Anterior cingulate cortex (tissue), 58 donors: ENCODE measurements at places on chromosomes 16 and 17.
A peak's percentile ranks its signal among the peaks of the same experiment; 100 is the strongest.

DNA sequence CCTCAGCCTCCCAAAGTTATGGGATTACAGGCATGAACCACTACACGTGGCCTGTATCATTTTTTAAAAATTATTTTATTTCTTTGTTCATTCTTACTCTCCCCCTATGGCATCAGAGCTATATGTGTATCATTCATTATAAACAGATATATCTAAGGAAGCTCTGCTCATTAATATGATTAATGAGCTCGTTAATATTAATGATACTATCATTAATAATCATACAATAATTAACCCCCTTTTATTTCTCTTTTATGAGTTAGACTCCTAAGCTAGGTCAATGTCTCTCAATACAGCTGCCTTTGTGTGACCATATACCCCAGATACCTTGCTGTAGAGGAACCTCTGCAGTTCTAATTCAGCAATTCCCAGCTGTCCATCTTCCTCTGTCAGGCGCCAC, 4.5 kb upstream of the RSKR start:
- DNase-seq, result no peak

- peak; percentile 38 for DNase-seq
Observed at GRCh38 chr17:57986841-57987580, 1.0 kb downstream of the VEZF1 start.

- DNase-seq, result no peak
Observed at GRCh38 chr16:72952811-72953271, 95.1 kb downstream of the ZFHX3 start.

GRCh38 chr16:3458852-3459361, 15.4 kb downstream of the NAA60 start:
- DNase-seq, result no peak

GRCh38 chr17:74010903-74011302, 192.6 kb upstream of the RPL38 start:
- DNase-seq, result no peak

DNA sequence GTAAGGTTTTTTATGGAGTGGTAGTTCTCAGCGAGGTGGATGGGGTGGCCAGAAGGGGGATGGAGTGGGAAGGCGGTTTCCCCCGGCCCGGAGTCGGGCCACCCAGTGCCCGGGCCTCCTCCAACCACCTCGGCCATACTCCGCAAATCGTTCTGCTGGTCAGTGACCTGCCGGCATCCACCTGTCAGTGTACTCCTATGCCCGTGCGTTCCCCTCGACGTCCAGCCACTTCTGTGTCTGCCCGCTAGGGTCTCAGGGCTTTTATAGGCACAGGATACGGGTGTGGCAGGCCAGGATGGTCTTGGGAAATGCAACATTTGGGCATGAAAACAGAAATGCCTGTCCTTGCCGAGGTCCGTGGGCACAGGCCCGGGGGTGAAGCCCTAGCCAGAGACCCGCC, 19.3 kb upstream of the ASGR2 start:
- DNase-seq, result no peak

DNA sequence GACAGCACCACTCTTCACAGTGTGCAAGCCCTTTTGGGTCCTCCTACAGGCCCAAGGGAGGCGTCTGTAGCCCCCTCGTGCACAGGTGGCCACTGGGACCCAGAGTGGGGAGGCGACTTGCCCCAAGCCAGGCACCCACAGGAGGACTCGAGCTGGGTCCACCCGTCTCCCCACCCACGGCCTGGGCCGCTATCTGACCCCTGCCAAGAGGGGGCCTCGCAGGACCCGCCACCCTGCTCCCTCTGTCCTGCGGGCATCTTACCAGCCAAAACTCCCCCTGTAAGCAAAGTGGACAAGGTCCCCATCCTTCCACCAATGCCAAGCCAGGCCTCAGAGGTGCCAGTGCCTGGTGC, 31.1 kb downstream of the CNGB1 start:
- DNase-seq, result no peak

- no peak for DNase-seq
Observed at GRCh38 chr17:70217571-70217970, 48.2 kb downstream of the KCNJ2 start.

DNA sequence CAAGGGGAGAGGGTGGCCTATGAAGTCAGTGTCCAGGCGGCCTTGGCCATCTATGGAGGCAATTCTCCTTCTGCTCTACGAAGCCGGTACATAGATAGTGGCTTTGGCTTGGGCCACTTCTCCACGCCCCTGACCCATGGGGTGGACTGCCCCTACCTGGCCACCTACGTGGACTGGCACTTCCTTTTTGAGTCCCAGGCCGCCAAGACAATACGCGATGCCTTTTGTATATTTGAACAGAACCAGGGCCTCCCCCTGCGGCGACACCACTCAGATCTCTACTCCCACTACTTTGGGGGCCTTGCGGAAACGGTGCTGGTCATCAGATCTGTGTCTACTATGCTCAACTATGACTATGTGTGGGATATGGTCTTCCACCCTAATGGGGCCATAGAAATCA, 17.3 kb downstream of the AOC3 start:
- DNase-seq, result no peak

GRCh38 chr17:67212231-67212630, 32.8 kb downstream of the HELZ start:
- DNase-seq, result no peak

GRCh38 chr17:76736349-76737081, 616 bp downstream of the SRSF2 start:
- peak; percentile 59 for DNase-seq

DNA sequence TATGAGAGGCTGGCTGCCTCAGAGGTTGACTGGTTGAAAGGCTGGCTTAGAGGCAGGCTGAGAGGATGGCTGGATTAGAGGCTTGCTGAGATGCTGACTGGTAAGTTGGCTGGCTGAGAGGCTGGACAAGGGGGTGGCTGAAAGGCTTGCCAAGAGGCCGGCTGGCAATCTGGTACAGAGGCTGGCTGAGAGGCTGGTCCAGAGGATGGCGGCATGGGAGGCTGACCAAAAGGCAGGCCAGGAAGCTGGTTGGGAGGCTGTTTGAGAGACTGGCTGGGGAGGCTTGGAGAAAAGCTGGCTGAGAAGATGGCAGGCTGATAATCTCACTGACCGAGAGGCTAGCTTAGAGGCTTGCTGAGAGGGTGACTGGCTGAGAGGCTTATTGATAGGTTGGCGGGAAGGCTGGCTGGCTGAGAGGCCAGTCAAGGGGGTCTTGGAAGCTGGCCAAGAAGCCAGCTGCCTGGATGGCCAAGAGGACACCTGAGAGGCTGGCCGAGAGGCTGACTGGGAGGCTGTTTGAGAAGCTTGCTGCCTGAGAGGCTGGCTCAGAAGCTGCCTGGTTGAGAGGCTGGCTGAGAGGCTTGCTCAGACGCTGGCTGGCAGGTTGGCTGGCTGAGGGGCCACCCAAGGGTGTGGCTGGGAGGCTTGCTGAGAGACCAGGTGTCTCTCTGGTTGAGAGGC, 34.2 kb upstream of the ACSM2B start:
- no peak for DNase-seq

DNA sequence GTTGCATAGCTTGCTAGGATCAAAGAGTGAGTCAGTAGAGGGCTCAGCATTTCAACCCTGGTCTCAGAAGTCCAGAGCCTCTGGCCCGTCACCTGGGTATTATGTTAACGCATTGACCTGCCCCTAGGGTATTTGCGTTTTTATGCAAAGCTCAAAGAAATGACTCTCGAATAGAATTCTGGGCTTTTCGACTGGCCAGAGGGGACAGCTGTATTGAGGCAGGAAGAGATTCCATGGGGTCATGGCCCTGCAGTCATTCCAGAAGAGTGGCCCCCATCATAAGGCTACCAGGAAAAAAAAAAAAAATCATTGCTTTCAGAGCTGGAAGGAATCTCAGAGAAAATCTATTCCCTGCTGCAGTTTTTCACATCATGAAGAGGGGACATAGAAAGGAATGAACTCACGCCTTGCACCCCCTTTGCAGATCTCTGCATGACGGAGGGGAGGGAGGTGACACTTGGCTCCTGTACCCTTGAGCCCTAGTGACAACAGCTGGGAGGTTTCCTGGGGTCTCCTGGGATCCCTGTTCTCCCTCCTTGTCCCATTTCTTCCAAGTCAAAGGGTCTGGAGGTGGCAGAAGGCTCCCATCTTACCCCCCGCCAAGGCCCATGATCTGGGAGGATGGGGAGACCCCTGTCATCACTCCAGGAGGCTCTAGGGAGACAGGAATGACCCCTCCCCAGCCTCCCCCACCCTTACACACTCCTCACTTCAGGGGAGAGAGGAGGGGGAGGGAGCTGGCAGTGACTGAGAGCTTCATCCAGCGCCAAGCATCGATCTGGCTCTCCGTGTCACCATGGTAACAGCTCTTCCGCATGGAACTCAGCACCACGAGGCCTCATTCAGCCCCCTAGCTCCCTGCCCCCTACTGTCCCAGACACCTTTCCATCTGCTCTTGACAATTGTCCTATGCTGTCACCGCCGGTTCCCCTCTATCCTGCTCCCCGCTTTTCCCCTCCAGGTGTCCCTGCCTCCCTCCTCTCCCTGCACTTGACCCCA, 35.8 kb downstream of the GP2 start:
- no peak for DNase-seq

DNA sequence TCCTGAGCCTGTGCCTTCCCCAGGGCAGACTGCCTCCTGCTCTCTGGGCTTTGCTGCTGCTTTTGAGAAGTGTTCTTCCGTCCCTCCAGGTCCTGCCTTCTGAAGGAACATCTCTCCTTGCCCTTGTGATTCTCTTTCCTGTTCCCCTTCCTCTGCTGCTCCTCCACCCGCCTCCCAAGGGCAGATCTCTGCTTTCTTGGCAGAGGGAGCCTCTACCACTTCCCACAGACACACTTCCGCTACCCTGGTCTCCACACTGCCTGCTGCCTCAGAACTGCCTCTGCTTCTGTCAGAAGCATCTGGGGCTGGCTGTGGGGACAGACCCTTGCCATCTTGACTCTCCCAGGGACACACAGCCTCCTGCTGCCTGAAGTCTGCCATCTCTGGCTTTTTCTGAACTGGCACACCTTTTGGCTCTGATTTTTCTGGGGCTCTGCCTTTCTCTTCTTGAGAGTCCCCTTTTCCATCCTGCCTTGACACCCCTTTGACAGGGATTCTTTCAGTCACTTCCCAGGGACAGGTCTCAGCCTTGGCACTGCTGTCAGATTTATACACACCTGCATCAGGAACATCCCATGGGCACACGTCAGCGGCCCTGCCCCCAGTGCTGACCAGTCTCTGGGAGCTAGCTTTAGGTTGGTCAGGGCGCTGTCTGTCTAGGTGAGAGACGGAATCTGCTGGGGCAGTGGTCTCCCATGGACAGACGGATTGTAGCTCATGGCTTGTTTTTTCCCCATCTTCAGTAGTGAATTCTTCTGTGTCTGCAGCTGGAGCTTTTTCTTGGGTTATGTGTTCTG, 16.6 kb downstream of the GPR179 start:
- DNase-seq, result no peak

DNA sequence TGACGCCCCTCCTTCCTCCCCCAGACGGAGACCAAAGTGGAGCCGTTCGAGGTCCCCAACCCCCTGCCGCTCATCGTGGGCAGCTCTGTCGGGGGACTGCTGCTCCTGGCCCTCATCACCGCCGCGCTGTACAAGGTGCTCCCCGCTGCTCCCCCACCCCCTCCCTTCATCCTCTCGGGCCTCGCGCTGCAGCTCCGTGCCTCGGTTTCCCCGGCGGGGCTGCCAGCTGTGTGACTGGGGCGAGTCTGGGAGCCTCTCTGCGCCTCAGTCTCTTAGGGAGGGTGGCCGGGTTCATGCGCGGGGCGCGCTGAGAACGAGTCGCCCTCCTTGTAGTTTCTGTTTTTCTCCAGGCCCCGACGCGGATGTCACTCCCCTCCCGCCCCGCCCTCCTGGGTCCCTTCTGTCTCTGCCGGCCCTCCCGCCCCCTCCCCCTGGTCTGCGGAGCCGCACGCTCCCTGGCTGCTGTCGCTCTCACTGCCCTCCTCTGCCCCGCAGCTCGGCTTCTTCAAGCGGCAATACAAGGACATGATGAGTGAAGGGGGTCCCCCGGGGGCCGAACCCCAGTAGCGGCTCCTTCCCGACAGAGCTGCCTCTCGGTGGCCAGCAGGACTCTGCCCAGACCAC, 23.7 kb upstream of the ITGAX start:
- no peak for DNase-seq

DNA sequence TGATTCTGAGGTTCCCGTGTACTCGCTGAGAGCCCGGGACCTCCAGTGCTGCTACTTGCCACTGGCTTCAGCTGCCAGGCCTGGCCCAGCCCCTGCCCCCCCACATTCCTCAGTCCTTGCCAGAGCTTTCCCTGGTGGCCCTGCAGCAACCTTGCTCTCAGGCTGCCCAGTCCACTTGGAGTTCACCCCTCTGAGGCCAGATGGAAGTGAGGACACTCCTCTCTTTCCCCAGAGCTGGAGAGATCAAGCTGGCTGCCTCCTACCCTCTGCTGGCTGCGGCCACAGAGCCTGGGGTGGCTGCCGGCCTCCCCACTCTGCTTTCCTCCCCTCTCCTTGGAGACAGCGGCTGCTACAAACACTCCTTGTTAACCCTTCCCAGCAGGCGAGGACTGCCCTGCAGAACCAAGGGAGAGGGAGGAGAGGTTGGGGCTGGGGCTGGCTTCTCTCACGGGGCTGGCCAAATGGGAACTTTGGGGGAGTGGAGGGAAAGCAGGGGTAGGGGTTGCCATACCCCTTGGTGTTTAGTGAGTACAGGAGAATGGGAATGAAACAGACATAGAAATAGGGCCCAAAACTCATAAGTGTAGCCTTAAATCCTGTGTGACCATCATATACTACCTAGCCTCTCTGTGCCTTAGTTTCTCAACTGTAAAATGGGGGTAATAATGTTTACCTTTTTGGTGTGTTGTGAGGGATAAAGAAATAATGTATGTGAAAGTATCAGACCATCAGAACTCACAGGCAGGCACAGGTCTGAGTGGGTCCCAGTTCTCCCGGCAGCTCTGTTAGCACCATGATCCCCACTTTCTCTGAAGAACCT, at the start of gene GAS2L2:
Gene GAS2L2 (minus strand): TSS at position 295 of the 820 bp plus-strand sequence. CDS start 389 bp downstream, outside the sequence.
- DNase-seq, result no peak

DNA sequence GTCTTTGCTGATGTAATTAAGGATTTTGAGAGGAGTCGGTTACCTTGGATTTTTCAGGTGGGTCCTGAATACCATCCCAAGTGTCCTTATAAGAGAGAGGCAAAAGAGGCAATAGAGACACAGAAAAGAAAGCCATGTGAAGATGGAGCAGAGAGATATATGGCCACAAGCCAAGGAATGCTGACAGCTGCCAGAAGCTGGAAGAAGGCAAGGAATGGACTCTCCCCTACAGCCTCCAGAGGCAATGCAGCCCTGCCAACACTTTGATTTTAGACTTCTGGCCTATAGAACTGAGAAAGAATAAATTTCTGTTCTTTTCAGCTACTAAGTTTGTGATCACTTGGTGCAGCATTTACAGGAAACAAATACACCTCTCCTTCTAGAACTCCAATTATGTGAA, 8.2 kb upstream of the RNFT1 start:
- no peak for DNase-seq
